ENCODE measurements at places on chromosomes 3 and 15. TPM values are rescaled to one million over a fixed set of nuclear protein-coding genes. Genes with fewer than 3 reads are reported as not detected.

The AHSG gene
- not detected for total RNA-seq

The SLC51B gene
- not detected for total RNA-seq

DNA sequence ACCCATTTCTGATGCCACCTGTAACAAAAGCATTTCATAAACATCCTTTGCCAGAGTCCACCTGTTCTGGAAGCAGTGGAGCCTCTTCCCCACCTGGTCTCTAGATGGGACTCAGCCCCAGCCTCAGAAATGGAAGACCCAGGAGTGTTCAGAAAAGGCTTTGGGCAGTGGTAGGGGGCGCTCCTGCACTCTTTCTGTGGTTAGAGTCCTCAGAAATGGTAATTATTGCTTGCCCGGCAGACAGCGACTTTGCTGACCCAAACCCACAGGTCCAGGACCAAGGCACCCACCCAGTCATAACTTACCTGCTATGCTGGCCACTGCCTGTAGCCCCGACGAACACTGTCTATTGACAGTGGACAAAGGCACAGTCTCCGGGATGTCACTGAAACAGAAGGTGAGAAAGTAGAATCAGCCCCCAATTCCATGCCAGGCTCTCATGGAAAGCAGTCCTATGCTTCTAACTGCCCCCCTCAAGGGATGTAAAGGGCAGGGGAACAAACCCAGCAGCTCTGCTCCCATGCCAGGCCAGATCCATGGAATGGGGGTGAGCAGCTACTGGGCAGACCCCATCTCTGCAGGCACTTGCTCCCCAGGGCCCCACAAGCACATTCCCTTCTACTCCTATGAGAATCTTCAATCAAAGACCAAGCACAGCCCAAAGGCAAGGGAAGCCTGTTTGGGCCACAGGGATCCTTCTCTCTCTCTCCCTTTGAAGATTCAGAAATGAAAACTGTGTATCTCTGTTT, 5.1 kb downstream of the ACAA1 start:
- no peak for DNase-seq

The TP63 gene
- 2.5 TPM for total RNA-seq

DNA sequence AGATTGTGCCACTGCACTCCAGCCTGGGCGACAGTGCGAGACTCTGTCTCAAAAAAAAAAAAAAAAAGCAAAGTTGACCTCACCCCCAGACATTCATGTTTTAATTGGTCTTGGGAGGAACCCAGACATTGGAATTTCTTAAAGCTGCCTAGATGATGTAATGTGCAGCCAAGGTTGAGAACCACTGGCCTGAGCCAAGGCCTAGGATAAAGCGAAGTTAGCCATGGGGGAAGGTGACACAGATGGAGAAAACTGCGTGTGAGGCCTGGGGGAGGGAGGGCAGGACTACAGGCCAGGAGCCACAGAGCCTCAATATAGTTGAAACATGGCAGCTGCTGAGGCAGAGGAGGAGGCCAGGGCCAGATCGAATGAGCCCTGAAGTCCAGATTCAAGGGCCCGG, 21.0 kb downstream of the GLB1 start:
- peak; percentile 6 for DNase-seq

DNA sequence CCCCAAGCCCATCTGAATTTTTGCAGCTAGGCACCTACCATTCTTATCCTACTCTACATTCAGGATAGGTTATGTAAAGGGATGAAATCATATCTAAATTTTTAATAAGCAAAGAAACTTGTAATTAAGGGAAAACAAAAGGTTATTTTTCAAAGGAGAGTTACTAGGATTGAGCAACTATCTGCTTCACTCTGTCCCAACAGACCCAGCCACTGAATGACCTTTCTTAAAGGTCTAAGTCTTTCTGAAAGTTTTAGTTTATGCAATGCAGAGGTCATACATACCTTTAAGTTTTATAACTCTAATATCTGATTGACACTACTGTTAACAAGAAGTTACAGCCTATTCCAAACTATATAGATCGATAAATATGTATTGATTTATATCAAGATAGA, 209.2 kb upstream of the CTNNB1 start:
- DNase-seq = no peak

- peak; percentile 38 for DNase-seq
These were observed 176.8 kb downstream of the ABHD5 start for GRCh38 chr3:43867436-43868072.

The LRRN1 gene
- total RNA-seq = 0.21 TPM

The STAC gene
- total RNA-seq = 0.32 TPM

DNA sequence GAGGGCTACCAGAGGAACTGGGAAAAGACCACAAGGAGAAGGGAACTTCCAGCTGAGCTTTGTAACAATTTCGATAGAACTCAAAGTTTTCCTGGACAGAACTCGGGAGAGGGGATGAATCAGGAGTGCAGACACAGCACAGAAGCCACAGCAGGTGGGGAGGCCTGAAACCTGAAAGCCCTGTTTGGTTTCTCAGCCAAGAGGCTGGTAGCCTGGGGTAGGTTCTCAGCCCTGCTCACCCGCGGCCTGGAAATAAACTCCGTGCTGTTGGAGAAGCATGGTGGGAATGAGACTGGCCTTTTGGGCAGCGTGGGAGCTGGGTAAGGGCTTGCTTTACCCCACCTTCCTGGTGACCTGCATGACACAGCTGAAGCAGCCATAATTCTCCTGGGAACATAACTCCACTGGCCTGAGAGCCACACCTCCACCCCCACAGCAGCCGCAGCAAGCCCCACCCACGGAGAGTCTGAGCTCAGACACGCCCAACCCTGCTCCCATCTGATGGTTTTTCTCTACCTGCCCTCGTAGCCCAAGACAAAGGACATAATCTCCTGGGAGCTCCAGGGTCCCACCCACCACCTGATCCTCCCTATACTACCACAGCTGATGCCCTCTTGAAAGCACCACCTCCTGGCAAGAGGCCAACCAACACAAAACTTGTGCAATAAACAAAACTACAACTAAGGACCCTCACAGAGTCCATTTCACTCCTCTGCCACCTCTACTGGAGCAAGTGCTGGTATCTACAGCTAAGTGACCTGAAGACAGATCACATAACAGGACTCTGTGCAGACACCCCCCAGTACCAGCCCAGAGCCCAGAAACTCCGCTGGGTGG, 52.5 kb upstream of the CHRM5 start:
- peak; percentile 34 for DNase-seq

The AGBL1 gene
- total RNA-seq = 0.21 TPM

DNA sequence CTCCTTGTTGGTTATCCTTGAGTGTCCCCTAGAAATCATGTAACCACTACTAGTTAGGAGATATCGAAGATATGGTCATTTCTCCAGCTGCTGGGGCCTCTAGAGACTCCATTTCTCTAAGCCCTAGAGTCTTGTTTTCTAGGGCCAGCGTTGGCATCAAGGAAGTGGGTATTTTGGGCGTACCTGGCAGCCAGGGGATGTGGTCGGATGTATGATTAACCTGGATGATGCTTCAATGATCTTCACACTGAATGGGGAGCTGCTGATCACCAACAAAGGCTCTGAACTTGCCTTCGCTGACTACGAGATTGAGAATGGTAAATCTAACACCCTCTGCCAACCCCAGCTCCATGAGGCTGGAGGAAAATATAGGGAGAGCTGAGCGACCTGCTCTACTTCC, 325.5 kb downstream of the RYR3 start:
- DNase-seq = no peak

All from myocyte (in vitro differentiated cells).